ENCODE measurements at places on chromosomes 6 and 20.
A peak's percentile ranks its signal among the peaks of the same experiment; 100 is the strongest.

- DNase-seq, result no peak
These were observed 105.7 kb downstream of the CRYBG1 start for GRCh38 chr6:106466211-106466610.

- no peak for DNase-seq
These were observed 20.2 kb upstream of the CD2AP start for GRCh38 chr6:47457370-47457769.

DNA sequence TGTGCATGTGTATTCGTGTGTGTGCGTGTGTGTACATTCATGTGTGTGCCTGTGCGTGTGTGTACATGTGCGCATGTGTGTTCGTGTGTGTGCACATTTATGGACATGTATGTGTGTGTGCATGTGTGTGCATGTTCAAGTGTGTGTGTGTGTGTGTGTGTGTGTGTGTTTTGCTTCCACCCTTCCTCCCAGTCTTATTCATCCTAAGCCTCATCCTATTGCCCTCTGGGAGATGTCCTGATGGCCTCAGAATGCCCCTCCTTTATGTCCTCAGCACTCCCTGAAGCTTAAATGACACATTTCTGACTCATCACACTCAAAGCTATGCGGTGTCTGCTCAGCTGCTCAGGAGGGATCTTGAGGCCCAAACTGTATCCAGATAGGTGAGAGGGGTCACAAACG is 76.6 kb upstream of the CCDC167 start:
- DNase-seq, result peak; percentile 70

DNA sequence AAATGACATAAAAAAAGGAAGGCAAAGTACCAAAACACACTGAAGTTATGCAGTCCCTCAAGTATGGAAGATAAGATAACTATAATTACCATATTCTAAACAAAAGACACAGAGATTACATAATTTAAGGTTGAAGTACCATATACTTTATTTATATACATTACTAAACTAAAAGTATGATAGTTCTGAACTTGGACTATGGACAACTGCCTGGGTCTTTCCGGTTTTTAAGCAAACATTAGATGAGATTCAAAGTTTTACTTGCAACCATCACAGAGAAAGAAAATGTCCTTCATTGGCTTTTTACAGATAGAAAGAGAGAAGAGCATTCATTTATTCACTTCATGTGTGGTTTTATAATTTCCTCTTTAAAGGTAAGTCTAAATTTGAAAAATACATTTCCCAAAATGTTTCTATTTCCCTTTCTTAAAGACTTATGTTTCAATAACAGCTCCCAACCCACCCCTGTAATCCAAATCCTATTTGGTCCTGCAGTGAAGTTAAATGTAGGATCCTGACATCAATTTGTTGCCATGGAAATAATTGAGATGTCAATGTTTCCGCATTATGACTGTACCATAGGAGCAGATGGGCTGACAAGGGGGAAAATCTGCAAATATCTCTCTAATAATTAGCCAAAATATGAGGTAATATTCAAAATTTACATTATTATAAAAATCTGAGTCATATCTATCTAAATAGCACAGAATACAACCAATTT is 63.7 kb downstream of the PTPRK start:
- no peak for DNase-seq

DNA sequence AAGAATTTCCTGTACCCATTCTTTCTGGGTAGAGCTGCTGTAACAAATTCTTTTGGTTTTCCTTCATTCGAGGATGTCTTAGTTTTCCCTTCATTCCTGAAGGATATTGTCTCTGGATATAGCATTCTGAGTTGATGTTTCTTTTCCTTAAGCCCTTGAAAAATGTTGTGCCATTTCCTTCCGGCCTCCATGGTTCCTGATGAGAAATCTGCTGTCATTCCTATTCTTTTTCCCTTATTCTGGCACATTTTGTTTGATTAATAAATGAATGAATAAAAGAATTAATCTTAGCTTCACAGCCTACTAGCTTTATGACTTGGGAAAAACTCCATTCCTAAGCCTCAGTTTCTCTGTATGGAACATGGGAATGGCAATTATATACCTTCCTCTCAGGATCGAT is 173.1 kb downstream of the EYA2 start:
- DNase-seq, result no peak

DNA sequence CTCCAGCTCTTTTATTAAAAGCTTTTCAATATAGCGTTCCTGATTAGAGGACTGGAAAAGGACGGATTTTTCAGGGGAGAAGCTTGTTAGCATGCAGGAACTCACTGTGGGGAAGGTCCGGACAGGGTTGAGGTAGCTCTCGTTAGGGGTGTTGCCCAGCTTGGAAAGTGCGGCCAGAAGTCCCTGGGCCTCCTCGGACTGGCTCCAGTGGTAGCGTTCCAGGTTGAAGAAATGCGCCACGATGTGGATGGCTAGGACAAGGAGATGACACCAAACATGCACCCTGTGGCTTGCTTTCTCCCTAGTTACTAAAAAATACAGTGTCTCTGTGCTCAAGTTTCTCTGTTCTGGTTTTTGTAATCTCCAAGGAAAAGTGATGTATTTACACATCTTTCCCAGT is 12.5 kb downstream of the NOX3 start:
- no peak for DNase-seq

GRCh38 chr20:13205848-13206434 is 15.1 kb upstream of the ISM1 start:
- no peak for DNase-seq

- DNase-seq, result peak; percentile 23
These were observed 22.8 kb downstream of the ECT2L start for GRCh38 chr6:138818496-138819194.

DNA sequence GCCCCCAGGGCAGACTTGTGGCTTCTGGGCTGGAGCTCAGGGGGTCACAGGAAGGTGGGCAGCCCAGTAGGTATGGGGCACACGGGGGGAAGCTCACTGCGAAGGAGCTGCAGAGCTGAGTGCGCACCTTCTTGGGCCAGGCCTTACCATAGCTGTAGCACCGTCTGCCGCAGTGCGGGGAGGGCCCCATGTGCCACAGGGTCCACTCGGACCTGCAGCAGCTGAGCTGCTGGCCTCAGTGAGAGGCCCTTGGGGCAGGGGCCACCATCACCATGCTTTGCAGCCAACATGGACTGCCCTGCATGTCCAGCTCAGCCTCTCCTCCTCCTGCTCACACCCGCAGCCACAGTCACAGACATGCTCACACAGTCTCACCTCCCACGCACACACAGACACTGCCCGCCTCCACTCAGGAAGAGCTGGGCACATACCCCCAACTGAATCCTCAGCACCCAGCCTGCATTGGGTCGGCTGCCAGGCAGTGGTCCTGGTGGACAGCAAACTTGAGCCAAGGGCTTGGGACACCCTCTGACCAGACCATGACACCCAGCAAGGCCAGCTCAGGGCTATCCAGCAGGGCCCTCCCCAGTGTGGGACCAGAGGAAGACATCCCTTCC is 35.3 kb downstream of the YTHDF1 start:
- DNase-seq, result no peak

GRCh38 chr20:9147547-9148024 is 78.7 kb downstream of the PLCB4 start:
- peak; percentile 69 for DNase-seq

DNA sequence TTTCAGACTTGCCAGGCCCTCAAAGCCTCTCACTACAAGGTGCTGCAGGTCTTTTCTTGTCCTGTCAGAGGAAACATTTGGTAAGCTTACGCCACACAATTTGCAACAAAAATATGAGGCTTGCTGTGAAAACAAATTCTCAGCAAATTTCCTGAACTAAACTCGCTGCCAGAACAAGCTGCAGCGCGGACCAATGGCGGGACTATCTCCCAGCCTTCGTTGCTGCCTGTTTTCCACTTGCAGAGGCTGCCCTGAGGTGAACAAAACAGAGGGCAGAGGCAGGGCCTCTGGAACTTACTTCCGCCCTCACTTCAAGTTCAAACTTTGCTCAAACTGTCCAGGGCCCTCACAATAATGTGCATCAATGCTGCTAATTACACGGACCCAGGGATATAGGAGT is 12.4 kb downstream of the UQCC2 start:
- no peak for DNase-seq

DNA sequence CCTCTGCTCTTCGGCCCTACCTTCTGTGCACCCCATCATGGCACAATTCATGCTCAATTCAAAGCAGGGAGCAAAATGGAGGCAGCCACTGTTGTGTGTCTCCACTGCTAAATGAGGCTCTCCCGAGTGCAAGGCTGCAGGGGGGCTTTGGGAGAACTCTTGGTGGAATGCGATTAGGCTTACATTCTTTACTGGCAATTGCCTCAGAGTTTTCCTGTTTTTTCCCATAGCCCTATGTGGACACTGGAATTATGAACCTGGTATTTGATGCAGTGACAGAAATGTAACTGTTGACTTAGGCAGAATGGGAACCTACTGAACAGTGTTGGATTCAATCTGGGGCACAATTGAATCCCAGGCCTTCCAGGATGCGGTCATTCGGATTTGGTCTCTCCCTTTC is 187.9 kb upstream of the GMDS start:
- DNase-seq, result no peak

GRCh38 chr20:20454367-20454766 is 86.5 kb downstream of the INSM1 start:
- DNase-seq, result no peak

GRCh38 chr20:2604506-2604835 is 48.0 kb upstream of the NOP56 start:
- DNase-seq, result no peak

DNA sequence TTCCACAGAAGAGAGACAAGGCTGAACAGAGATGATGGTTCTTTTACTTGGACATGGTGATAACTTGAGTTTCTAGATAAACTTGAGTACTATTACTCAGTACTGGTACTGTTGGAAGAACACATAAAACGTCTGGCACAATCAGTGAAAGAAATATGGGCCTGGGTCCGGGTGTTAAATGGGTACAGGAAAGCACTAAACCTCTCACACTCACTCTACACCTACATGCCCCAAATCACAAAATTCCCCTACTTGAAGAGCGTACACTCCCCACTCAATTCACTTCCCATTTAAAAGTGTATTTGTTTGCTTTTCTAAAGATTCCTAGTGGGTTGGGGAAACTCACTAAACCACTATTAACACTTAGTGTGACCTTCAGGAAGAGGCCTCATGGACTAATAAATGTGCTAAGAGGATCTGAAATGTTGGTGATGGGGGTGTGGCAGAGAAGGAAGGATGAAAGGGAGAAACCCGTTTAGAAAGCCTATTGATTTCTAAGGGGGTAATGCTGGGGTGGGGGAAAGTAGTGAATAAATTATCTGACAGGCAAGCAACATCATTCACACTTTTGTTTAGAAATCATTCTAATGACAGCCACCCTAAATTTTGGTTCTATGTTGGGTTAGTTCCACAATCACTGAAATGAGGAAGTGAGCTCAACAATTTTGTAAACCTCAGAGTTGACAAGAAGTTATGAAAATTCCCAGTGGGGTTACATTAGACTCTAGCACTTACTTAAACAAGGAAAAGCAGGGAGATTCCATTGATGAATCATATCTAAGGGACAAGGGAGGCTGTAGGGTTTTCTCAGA is 222.6 kb upstream of the MARCKS start:
- peak; percentile 87 for DNase-seq

DNA sequence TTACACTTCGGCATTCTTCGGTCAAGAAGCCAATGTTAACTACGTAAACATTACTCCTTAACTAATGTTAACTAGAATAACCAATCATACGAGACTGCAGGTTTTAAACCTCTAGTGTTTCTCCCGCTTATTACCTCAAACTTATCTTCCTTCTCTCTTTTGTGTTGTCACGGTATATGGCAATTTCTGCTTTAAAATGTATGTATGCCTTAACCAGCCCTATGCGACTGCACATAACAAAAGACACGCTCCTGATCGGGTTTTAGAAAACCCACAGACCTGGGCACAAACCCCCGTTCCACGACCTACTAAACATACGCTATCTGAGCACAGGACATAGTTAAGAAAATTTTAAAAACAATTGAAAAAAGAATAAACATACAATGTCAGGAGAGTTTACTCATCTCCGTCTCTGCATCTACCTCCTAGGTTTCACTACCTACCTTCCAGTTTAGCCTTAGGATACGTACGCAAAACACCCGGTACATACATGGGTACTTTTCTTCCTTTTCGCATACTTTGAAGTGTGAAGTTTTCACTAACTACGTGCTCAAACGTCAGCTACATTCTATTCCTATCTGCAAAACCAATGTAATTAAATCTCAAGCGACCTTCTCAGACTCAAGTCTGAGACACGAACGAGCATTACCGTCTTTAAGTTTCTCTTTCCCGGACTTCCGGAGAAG is 1.1 kb downstream of the CD164 start:
- peak; percentile 50 for DNase-seq

- no peak for DNase-seq
These were observed 16.2 kb upstream of the TMEM181 start for GRCh38 chr6:158543606-158544185.

DNA sequence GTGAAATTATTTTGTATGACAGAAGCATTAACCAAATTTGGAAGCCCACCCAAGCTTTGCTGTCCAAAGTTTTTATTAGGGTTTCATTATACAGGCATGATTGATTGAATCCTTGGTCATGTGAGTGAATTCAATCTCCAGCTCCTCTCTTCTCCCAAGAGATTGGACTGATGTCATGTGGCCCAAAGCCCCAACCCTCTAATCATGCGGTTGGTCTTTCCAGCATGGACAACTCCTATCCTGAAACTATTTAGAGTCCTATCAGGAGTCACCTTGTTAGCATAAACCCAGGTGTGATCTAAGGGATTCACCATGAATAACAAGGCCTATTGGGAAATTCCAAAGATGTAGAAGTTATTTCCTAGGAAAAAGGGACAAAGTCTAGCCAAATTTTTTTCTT is 10.6 kb downstream of the POLR3F start:
- no peak for DNase-seq

DNA sequence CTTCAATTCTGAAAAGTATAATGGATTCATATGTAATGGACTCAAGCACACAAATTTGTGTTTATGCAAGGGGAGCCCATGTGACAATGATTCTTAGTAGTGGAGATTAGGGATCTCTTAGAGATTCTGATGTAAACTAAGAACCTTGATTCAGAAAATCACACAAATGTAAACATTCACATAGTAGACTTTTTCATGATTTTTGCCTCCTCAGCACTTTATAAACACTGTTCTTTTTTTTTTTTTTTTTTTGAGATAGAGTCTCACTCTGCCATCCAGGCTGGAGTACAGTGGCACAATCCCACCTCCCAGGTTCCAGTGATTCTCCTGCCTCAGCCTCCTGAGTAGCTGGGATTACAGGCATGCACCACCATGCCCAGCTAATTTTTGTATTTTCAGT is 170.1 kb upstream of the PLCB4 start:
- DNase-seq, result no peak

- no peak for DNase-seq
These were observed 2.9 kb upstream of the DDAH2 start for GRCh38 chr6:31732029-31732428.

DNA sequence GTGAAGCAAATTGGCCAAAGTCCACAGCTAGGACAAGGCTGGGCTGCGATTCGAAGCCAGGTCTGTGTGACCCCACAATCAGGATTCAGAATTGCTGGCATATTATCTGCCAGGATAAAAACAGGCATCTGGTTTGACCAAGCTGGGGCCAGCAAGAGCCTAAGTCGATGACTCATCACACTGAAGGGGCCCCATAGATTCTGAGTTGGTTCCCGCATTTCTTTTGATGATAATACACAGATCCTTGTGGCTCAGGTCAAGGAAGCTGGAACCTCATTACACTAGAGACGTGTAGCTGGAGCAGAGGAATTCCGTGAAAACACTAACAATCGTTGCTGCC is 6.5 kb downstream of the KCNB1 start:
- DNase-seq, result no peak

- no peak for DNase-seq
These were observed 24.2 kb downstream of the NEDD9 start for GRCh38 chr6:11208267-11208666.
